Kidney tubule cell (primary cell): ENCODE measurements at places on chromosomes 2 and 18.

DNA sequence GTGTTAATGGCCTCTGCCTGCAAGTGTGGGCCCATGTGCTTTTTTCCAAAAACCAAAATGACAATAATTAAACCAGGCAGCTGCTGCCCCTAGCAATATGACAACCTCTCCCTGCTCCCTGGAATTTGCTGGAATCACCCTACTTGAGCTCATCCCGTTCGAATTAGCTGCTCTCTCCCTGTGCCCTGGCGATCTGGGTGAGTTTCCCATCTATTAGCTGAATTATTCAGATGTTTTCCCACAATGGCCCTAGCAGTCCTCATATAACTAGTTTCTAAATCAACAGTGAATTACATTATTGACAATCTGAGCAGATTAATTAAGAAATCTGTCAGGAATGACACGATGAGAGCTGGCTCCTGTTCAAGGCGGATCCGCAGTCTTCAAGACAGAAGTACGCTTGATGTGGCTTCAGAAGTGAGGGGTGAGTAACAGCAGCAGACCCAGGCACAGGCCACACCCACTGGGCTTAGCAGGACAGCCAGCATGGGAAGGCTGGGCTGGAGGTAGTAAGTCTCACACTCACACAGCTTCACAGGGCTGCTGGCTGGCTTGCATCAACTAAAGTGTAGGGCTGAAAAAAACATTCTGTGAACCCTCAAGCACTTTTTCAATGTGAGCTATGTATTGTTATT, 366.2 kb upstream of the ID2 start:
- no peak for DNase-seq

GRCh38 chr2:236959876-236960275, 125.8 kb upstream of the COPS8 start:
- DNase-seq, result no peak

GRCh38 chr2:175815537-175815936, 186.5 kb downstream of the LNPK start:
- DNase-seq, result no peak

DNA sequence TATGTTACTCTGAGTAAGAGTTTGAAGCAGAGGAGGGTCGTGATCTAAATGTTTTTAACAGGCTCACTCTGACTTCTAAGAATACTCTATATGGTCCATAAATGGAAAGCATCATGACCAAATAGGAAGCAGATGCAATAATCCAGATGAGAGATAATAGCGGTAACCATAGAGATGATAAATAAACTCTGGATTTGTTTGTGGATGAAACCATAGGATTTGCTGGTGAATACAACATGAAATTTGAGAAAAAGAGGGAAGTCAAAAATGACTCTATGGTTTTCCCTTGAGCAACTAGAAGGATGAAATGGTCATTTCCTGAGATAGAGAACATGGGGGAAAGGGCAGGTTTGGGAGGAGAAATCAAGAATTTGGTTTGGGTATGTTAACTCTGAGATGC, 3.9 kb downstream of the HEATR5B start:
- DNase-seq, result no peak

DNA sequence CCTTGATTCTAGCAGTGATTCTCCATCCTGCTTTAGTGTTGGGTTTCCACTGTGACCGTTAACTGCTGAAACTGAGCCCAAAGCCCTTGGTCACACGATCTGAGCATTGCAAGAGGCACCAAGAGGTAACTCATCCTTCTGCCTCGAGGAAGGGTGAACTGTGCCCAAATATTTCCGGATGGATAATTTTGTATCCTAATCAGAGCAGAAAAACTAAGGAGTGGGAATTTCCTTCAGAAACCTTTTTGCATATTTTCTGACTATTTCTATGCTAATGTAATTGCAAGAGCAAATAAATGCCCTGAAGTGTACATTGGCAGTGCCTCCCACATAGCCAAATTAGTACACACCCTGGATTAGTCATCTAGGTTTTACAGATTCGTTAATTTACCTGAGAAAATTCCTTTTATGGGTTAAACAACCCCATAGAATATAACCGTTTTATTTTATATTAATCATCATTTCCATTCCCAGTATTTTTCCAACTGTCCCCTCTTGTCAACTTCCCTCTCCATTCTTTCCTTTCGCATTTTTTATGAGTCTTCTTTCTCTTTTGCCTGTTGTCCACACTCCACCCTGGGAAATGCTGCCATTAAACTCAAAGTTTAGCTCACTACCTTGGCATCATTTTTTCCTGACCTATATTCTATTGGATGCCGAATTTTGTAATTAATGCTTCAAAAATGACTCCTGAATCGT, 31.7 kb upstream of the COBLL1 start:
- DNase-seq, result peak; percentile 20

- no peak for DNase-seq
Measured at GRCh38 chr2:173101687-173102086, 26.0 kb downstream of the MAP3K20 start.

DNA sequence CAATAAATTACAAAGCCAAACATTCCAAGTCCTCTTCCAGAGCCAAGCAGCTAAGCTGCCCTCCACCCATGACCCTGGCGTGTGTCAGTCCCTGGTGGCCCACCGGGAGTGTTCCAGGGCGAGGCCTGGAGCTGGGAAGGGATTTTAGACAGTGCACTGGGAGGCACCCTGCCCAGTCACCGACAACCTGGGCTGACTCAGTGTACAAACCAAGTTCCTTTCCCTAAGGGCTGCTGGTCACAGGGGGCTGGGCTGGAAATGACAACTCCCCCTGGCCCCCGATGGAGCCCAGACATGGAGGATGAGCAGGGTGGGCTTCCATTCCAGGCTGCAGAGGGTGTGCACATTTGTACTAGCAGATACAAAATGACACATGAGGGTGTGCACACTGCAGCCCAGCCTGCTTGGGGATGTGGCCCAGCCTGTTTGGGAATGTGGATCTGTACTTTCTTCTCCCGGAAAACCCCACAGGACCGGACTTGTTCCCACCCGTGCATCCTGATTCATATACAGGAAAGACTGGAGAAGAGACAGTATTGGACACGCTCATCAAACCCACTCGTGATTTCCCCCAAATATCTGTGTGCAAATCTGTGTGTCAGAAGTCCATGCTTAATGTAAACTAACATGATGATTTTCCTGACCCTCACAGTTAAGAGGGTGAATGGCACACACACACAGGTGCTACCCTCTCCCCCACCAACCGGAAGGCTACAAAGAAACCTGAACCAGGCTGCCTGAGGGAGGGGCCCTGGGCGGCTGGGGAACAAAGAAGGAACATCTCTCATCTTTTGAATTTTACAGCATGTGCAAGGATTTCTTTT, 58.9 kb downstream of the NDUFA10 start:
- no peak for DNase-seq

GRCh38 chr18:7764405-7764804, 197.3 kb downstream of the PTPRM start:
- DNase-seq, result peak; percentile 55

- no peak for DNase-seq
Measured at GRCh38 chr2:64489081-64489751, 34.9 kb upstream of the AFTPH start.

- no peak for DNase-seq
Measured at GRCh38 chr2:157501026-157501425, 57.1 kb upstream of the CYTIP start.

GRCh38 chr18:60560071-60560470, 187.5 kb upstream of the MC4R start:
- no peak for DNase-seq

GRCh38 chr2:209113026-209113425, 310.8 kb upstream of the MAP2 start:
- no peak for DNase-seq
